ENCODE measurements at places on chromosomes 16 and 17.

DNA sequence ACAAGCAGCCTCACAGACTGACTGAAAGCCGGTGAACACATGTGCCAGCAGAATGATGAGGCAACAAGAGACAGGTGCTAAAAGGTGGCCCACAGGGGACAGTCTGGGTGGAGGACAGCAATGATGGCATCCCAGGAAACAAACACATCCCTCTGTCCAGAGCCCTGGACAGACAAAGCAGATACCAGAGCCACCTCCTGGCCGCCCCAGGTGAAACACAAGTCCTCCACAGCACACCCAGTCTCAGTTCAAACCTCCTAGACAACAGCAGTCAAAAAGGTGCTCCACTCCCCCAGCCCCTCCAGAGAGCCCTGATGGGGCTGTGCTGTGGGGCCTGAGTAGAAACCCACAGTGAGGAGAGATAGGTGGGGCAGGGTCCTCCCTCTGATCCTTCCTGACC lies 20.3 kb upstream of the CDH5 start:
- DNase-seq, result no peak

DNA sequence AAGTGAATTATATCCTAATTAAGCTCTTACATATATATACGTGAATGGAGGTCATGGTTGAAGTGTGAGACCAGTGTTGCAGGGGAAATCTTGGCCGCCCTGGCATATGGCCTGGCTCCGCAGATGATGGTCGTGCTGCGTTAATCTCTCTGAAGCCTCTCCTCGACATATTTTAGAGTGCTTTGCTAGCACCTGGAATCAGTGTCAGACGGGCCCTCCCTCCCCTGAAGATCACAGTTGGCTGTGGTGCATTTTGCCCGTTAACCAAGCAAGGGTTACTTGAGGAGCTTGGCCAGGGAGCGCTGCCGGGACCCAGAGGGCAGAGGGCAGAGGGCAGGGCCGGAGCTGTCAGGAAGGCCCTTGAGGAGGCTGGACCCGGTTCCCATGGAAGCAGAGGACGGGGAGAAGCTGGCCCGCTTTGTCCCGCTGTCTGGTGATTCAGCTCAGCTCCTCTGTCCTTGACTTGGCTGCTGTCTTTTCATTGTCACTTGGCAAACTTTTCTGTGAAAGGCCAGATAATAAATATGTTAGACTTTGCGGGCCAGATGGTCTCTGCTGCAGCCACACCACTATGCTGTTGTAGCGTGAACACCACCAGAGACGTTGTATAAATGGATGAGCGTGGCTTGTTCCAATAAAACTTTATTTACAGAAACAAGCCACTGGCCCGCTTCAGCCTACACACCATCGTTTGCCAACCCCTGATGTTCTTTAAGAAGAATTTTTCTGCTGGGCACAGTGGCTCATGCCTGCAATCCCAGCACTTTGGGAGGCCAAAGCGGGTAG lies 32.3 kb downstream of the CIBAR2 start:
- no peak for DNase-seq

- no peak for DNase-seq
These were observed 44.3 kb downstream of the WNT3 start for GRCh38 chr17:46774108-46774737.

DNA sequence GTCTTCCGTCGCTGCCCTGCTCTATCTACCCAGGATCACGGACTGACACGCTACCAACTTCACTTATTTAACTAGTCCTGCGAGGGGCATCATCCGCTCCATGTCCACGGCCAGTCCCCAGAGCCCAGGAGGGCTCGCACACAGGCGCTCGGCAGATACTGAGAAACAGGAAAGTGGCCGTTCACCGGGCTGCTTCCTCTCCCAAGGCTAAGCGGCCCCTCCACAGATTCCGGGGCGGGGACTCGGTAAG lies 388 bp downstream of the OXLD1 start:
- no peak for DNase-seq

DNA sequence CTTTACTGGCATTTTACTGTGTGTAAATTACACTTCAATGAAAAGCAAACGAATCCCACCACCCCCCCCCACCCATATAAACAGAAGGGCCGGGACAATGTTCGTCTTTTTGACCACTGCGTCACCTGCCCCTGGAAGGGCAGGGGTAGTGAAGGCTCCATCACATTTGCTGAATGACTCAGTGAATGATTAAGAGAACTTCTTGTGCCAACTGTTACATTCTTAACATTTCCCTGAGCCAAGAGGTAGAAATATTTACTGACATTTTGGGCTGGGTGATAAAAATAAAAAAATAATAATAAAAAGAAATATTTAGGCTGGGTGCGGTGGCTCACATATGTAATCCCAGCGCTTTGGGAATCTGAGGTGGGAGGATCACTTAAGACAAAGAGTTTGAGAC lies 24.1 kb downstream of the C16orf96 start:
- no peak for DNase-seq

DNA sequence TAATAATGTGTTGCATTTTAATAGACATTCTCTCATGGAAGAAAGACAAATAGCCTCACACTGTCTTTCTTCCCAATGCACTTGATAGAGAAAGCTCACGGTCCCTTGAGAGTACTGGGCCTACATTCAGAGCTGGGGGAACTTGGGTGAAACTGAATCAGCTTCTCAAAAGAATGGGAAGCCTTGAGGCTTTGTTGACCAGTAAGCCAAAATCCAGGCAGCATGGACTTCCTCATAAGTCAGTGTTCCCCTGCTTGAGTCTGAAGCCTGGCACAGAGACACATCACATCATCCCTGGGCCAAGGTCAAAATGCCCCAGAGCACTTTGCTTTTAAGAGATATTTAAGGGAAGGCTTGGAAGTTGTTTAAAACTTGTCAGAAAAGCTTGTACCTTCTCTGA lies 302.2 kb upstream of the SALL1 start:
- no peak for DNase-seq

DNA sequence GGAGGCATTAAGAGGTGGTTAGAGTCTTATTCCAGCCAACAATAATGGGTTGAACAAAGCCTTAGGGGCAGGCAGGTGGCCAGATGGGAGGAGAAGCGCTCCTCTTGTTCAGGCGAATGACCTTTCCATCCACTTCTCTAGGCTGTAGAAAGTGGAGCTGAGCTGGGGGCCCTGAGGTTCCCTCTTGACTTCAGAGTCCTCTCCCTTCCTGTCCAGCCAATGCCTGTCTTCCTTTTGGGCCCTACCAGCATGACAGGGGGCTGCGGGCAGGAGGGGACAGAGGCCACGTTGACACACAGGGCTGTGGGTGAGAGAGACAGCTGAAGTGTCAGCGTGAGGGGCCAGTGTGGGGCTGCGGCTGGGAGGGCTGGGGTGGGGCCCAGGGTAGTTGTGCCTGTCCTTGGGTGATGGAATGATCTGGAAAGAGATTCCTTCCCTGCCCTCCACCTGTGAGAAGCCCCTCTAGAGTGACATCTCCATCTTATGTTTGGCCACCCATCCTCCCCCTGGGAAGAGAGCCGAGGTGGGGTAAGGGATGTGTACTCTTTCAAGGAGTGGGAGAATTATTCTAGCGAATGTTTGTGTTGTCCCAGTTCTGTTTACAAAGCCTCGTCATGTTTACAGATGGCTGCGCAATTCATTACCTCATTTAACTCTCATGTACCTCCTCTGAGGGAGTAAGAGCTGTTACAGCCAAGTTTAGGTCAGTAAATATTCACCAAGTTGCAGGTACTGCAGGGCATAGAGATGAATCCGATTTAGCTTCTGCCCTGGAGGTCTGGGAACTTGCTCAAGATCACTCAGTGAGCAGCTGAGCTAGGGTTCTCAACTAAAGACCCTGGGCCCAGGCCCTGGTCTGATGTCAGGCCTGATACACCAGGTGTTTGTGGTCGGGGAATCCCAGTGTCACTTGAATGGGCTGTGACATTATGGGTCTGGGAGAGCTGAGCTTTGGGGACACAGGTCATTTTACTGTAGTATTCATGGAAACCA lies 3.3 kb downstream of the ERBB2 start:
- DNase-seq, result no peak

DNA sequence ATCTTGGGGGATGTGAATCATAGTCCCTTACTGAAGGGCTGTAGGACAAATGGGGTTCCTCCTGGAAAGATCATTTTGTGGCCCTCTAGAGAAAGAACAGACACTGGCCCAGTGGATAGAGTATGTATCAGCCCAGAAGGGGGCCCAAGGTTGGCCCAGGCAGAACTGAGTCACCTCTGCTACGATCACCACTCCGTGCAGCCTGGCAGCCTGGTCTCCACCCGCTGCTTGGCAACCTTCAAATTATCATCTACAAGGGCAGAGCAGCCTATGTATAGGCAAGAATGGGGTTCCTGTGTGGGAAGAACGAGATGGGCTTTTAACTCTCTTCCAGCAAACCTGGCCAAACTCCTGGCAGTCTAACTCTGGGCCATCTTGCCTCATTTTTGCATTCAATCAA lies 61.9 kb downstream of the GSG1L start:
- DNase-seq, result no peak

DNA sequence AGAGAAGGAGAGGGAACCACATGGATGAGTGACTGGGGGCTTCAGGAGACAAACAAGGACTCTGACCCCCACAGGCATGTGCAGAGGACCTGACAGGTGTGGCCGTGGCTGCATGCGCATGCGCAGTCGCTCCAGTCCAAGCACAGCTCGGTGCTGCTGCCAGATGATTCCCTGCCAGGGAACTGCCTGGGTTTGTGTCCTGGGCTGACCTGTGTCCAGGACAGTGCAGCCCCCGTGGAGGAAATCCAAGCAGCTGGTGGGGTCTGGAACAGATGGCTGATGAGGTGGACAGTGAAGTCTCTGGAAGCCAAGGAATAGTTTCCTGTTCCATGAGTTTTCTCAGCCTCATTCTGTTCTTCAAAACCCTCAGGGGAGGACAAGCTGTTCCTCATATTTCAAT lies 27.3 kb downstream of the LASP1 start:
- DNase-seq, result no peak

GRCh38 chr17:41984454-41984853 lies 17.9 kb downstream of the CNP start:
- no peak for DNase-seq

GRCh38 chr17:7574176-7574953 lies 5.1 kb upstream of the CD68 start:
- DNase-seq, result no peak

DNA sequence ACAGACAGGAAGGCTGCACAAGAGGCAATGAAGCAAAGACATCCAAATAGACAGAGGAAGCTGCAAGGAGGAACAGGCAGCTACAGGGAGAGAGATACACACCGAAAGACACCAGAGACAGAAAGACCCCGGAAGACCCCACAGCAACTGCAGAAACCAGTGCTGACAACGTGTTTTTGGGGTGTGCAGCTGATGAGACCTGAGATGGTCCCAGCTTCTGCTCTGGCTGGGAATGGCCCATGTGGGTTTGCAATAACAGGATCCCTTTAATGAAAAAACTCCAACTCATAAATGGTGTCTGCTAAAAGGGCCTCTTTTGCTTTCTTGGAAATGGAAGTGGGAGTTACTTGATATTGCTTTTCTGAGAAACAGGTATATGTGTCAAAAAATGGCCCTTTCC lies 101.5 kb upstream of the CDH11 start:
- DNase-seq, result no peak

GRCh38 chr16:855471-855870 lies 54.9 kb upstream of the GNG13 start:
- DNase-seq, result no peak

- DNase-seq, result peak; percentile 31
These were observed 890 bp upstream of the CD300A start for GRCh38 chr17:74465378-74466110.

DNA sequence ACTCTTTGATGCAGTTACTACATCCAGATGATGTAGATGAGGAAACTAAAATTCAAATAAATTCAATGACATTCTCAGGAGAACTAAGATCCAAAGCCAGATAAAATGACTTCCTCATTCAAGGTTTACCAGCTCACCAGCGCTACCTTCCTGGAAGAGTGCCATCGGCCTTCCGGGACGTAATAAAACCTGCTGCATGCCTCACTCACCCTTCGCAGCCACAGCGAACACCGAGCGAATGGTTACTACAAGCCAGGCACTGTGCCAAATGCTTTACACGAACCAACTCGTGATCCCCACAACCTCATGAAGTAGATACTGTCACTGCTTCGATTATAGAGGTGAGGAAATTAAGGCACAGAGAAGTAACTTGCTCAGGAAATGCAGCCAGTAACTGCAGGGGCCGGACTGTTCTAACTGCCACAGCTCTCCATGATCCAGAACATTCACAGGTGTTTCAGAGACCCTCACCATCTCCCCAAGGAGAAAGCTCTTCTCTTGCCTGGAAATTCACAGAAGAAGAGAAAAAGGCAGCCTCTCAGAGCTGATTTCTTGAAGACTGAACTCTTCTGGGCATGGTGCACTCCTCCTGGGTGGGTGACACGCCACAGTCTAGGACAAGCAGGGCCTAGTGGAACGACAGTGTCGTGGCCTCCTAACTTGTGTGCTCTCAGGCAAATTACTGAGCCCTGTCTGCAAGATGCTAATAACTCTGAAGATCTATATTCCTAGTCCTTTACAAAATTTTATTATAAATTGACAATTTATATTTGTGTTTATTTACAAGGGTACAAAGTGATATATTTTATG lies 46.8 kb downstream of the HIC1 start:
- DNase-seq, result no peak

DNA sequence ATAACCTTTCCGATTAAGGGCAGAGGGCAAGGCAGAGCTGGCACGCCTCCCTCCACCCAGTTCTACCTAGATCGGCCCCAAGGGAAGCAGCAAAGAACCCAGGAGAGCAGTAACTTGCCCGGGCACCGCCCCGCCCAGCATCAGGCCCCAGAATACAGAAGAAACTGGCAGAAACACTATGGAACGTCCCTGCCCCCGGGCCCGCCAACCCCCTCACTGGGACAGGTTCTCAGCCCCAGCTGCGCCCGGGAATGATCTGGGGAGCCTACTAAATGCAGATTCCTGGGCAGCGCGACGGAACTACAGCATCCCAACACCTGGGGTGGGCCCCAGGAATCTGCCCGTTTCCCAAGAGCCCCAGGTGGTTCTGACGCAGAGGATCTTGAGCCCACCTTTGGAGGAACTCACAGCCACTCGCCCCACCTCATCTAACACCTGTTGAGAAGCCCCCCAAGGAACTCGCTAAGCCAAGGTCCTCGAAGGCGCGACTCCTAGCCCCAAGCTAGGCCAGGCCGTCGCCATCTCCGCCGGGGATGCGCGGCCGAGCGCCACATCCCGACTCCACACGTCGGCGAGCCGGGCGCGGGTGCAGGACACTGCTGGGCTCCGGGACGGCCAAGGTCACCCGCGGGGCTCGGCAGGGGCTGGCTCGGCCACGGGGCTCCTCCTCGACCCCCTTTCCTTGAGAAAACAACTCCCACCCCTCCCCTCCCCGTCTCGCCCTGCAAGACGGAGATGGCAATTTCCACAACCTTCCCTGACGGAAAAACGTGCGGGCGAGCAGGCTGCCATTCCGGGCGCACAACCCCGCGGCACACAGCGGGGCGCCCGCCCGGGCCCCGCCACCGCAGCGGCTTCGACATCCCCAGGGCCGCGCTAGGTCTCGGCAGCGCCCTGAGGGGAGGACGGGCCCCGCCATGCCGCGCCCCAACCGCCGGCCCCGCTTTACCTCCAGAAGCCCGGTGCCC lies 913 bp downstream of the CDIP1 start:
- no peak for DNase-seq

GRCh38 chr17:75950855-75951554 lies 10.2 kb upstream of the FBF1 start:
- DNase-seq, result peak; percentile 75

All from erythroblast (primary cell).